ENCODE measurements at places on chromosomes 2 and 18.

DNA sequence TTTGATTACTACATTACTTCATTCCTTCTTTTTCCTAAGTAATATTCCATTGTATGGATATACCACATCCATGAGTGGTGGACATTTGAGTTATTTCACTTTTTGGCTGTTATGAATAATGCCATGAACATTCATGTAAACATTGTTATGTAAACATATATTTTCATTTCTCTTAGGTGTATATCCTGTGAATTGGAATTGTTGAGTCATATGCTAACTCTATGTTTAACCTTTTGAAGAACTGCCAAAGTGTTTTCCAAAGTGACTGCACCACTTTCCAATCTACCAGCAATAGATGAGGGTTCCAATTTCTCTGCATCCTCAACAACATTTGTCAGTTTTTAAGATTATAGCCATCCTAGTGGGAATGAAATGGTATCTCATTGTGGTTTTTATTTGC, 42.7 kb upstream of the CXXC1 start:
- no peak for DNase-seq

DNA sequence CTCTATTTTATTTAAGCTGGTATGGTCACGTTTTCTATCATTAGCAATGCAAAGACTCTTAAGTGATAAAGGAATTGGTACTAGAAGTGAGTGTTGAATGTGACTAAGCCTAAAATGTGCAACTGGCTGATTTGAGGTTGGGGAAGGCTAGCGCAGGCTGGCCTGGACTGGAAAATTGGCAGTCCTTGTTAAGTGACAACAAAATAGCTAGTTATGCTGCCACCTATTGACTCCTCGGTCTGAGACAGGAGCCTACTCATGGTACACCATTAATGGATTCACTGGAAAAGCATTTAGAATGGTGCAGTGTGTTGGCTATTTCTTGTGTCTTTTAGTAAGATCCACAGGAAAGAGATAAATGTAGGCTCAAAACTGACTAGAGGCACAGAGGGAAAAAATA, 5.7 kb upstream of the WIPF1 start:
- DNase-seq = peak; percentile 19

- no peak for DNase-seq
Measured at GRCh38 chr2:23760736-23761135, 166.2 kb downstream of the ATAD2B start.

DNA sequence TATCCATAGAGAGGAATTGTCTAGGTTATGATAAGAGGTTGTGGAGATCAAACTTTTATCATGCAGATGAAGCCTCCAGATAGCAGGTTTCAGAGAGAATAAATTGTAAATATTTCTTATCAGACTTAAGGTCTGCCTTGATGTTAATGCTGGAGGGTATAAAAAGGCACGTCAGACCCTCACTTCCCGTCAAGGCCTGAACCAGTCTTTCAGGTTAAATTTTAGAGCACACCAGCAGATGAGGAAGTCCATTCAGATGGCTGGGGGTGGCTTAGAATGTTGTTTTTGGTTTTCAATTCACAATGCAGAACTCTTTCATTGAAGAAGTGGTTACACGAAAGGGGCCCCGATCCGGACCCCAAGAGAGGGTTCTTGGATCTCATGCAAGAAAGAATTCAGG, 144.4 kb upstream of the FBXO11 start:
- no peak for DNase-seq

DNA sequence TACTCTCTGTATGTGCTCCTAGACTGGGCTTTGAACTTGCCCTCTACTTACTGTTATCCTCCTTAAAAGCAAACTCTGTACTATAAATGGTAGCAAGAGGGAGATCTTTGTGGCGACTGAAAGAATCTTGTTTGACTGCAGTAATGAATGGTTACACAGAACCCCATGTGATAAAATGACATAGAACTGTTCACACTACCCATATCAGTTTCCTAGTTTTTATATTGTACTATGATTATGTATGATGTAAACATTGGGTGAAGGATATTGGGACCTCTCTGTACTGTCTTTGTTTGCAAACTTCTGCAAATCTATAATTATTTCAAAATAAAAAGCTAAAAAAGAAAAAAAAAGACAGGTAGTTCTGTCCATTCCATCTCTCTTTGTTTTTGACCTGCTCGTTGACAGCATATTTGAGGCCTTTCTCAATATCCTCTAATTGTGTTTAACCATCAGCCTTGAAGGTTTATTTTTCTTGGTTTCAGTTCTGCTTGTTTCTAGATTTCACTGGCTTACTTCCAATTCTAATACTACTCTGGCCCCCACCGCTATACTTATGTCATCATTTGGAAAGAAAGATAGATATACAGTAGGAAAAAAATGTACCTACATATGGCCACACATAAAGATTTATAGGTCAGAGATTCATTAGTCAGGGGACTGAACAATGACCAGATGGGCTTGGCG, 79.2 kb upstream of the MYO3B start:
- no peak for DNase-seq

DNA sequence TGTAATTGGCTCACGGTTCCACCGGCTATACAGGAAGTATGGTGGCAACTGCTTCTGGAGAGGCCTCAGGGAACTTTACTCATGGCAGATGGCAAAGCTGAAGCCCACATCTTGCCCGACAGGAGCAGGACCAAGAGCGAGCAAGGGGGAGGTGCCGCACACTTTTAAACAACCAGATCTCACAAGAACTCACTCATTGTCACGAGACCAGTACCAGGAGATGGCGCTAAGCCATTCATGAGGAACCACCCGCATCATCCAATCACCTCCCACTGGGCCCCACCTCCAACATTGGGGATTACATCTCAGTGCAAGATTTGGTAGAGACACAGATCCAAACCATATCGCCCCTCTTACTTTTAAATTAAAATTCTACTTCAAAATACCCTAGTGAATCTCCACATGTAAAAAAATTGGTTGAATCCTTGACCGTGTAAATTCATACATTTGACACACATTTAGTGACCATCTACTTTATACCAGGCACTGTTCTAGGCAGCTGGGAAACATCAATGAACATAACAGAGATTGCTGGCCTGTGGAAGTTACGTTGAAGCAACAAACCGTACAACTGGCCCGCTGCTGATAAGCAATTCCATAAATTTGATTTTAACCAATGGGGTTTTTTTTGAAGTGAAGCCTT, 87.6 kb downstream of the ALPK2 start:
- no peak for DNase-seq

- DNase-seq = no peak
Measured at GRCh38 chr2:226788881-226789490, 10.6 kb downstream of the IRS1 start.

DNA sequence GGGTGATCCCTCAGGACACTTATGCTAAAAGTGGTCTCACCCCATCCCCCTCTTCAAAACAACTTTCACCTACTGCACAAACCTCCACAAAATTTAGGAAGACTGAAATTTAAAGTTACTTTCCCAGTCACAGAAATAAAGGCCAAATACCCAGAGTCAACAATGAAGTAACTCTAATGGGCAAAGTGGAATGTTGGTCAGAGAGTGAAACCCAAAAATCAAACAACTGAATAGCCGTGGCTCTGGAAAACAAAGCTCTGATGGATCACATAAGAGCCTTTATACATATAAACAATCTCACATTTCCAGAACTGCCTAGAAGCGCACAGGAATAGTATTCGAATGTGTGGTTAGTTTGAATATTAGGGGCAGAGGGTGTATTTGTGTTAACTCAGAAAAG, 4.7 kb downstream of the ACVR1 start:
- no peak for DNase-seq

DNA sequence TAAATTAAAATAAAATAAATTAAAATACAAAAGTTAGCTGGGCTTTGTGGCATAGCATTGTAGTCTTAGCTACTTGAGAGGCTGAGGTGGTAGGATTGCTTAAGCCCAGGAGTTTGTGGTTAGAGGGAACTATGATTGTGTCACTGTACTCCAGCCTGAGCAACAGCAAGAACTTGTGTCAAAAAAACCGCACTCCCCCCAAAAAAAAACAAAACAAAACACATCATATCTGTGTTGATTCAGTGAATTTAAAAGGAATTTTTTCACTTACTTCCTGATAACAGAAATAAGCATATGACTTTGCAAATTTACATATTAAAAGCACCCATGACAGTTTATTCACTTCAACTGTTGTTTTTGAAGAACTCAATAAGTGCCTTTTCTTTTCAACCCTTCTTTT, 68.1 kb upstream of the PELI1 start:
- DNase-seq = no peak

DNA sequence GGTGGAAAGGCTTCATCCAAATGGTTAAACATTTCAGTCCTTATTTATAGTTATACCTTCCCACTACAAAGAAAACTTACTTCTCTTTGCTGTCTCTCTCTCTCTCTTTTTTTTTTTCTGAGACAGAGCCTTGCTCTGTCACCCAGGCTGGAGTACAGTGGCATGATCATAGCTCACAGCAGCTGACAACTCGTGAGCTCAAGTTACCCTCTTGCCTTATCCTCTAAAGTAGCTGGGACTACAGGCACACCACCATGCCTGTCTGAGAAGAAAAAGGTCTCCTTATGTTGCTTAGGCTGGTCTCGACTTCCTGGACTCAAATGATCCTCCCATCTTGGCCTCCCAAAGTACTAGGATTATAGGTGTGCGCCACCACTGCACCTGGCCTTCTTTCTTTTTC, 32.3 kb upstream of the OLA1 start:
- no peak for DNase-seq

- no peak for DNase-seq
Measured at GRCh38 chr2:44372246-44372645, 10.5 kb downstream of the CAMKMT start.

DNA sequence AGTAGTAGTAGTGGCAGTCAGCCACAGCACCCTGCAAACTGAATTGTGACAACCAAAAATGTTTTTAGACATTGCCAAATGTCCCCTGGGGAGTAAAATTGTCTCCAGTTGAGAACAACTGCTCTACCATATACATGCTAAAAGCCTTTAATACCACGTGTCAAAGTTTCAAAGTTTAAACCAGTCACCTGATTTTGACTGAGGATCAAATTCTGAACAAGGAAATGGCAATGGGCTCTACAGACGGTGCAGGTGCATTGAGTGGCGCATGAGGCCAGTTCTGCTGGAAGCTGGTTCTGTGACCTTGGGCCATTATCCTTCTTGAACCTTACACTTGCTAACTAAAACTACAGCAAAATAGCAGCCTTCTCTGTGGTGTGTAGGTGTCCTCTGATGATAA, 85.0 kb downstream of the LIPG start:
- DNase-seq = no peak

DNA sequence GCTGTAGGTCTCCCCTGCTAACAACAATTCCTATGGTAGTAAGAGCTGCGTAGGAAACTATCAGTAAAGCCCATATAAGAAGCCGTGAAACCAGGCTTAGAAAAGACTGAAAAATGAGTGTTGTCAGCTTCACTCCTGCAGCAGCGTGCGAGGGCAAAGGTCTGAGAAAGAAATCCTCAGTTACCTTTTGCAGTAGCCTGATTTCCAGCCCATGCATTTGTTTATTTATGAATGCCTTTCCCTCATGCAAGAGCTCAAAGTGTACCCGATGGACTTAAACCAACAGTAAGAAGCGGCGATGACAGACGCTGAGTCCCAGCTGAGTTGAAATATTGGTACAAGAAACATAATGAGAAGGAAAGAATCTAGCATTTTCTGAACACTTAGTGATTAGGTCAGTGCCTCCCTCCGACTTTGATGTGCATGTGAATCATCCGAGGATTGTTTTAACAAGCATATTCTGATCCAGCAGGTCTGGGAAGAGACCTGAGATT, 15.0 kb upstream of the POLI start:
- DNase-seq = no peak

GRCh38 chr2:63780518-63781155, 61.1 kb upstream of the UGP2 start:
- DNase-seq = no peak
